Stimulated activated naive CD8-positive, alpha-beta T cell treated with anti-CD3 and anti-CD28 coated beads, Interleukin-15, amount 100 ng/mL, for 72 hours (primary cell): ENCODE measurements at places on chromosomes 6 and 20.

DNA sequence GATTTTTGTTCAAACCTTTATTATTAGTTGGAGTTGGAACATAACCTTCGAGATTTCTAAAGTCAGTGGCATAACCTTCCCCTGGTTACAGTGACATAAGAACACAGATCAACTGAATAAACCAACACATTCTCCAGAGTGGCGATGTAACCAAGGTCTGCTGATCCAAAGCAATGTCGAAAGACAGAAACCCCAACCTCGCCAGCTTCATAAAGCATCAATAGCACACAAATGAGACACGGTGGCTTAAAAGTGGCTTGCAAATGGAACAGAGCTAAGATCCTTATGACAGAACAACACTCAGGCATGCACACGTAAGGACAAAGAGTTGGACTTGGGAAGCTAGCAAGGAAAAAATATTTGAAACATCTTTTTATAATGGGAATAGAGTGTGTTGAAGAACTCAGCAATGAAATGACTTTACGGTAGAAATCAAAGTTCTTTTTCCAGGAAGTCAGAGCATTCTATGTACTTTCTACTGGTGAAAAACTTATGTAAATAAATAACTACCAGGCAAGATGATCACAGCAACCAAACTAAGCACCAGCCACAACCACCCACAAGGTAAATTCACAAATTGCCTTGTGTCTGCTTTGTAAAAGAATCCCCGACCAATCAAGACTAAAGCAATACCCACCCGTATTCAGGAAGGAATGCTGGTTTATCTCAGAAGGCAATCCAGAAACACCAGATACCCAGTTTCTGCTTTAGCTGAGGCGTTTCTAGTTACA, 61.0 kb upstream of the NHSL1 start:
- DNase-seq: no peak

GRCh38 chr20:10415013-10415650, 18.9 kb downstream of the MKKS start:
- DNase-seq: no peak

GRCh38 chr6:11042750-11043377, 1.2 kb downstream of the ELOVL2 start:
- DNase-seq: no peak

DNA sequence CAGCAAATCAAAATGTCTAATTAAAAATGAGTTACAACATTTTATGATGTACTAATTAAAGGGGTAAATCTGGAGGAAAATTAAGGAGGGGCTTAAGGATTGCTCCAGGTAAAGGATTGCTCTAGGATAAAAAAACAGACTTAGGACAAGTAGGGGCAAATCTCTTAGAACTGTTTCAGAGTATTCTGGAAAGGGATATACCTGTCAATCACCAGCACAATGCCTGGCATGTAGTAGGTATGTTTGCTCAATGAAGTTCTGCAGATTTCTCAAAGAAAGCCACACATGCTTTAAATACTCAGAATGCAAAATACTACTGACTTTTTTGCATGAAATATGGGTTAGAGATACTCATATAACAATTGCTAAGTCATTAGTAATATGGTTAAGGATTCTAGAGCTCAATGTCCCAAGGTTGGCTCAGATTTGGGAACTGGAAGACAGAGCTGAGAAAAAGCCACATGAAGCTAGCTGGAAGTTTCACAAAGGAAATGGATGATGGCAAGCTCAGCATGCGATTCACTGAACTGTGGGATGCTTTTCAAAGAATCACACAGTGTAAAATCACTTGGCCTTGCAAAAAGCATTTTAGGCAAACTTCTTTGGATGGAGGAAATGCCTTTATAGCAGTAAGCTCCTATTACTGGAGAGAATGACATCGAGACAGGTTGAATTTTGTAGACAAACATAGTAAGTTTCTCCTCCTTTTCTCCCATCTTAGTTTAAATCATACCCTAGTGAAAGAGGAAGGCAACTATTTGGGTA, 72.8 kb downstream of the MAP3K5 start:
- DNase-seq: no peak

GRCh38 chr20:59747671-59748515, 143.6 kb downstream of the PHACTR3 start:
- DNase-seq: no peak

DNA sequence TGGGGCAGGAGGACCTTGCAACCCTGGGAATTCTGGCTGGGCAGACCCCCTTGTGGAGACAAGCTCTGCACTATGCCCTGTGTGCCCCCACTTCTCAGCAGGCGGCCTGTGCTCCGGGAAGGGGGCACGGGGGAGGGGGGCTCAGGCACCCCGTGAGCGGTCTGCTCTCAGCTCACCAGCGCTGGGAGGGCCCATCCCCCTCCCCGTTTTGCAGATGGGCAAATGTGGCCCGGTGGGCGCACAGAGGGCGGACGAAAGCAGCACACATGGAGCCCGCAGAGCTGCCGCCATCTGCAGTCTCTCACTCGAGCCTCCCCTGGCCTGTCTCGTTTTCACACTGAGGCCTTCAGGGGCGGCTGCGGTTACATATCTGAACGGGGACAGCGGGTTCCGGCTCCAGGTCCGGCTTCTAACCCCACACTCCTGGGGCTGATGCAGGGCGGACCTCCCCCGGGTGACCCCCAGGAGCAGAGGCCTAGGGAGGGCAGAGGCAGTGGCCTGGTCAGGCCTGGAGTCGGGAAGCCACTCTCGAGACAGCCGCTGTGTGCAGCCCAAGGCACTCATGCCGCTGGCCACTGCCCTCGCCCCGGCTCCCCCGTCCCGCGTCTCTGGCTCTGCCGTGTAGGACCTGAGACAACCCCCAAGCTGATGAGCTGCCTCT, 13.9 kb downstream of the CHRNA4 start:
- DNase-seq: no peak

DNA sequence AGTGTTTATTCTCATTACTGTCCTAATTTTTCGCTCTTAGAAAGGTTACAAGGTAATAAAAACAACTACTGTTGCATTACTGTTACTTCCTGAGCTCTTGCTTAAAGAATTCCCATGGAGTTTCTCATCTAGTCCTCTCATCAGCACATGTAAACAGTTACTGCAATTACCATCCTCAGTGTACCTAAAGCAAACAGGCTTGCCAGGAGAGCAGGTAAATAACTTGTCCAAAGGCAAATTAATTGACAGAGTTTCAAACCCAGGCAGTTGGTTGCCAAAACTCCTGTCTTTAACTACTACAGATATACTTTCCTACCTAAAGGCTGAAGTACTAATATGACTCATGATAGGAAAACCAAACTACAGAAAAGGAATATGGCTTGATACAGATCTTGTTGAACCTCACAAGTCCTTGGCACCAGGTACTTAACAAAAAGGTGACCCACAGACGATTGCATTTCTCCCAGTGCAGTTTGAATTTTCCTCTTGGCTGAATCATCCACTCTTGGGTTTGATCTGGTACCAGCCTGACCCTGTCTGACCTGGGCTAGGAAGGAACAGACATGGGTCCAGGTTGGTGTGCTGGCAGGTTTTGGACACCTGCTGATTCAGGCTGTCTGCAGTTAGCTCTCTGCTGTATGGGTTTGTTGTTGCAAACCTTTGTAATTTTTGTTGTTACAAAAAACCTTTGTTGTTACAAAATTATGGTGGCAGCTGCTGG, 153.0 kb downstream of the CFAP61 start:
- no peak for DNase-seq

- peak; percentile 11 for DNase-seq
Observed at GRCh38 chr6:73180763-73181619, 44.3 kb downstream of the KHDC1L start.
